Colonic mucosa (tissue), 4 donors: ENCODE measurements at places on chromosomes 4 and X. TPM values are rescaled to one million over a fixed set of nuclear protein-coding genes. Genes with fewer than 3 reads are reported as not detected.

Gene RASSF6
- total RNA-seq = 38.9 TPM

Gene CENPVL2
- not detected for total RNA-seq

Gene CDS1
- total RNA-seq = 44.2 TPM

Gene CT45A6
- not detected for total RNA-seq

Gene TRIM75
- not detected for total RNA-seq

Gene SAGE1
- total RNA-seq = not detected

Gene GAB3
- total RNA-seq = 1.4 TPM

DNA sequence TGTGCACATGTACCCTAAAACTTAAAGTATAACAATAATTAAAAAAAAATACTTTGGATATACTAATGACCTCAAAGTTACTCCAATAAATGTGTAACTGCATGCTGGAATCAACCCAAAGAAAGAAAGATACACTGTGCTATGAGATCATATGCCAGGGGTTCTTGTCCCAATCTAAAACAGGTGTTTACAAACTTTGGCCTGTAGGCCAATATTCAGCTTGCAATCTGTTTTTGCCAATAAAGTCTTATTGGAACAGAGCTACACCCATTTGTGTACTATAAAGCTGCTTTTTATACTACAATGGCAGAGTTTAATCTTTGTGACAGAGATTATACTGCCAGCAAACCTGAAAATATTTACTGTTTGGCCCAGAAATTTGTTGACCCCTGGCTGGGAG, 138.8 kb upstream of the AFF2 start:
- H3K27ac ChIP-seq = no peak overlapping the region
- H3K27me3 ChIP-seq = no peaks in the 10 kb centered on the region
- DNase-seq = no peak
- no peaks in the 10 kb centered on the region for H3K36me3 ChIP-seq
- H3K4me1 ChIP-seq = no peaks in the 10 kb centered on the region
- H3K4me3 ChIP-seq = no peak overlapping the region

- no peaks in the 10 kb centered on the region for H3K4me1 ChIP-seq
- H3K27me3 ChIP-seq = no peaks in the 10 kb centered on the region
- H3K36me3 ChIP-seq = no peaks in the 10 kb centered on the region
- H3K4me3 ChIP-seq = no peak overlapping the region
- H3K27ac ChIP-seq = no peak overlapping the region
- DNase-seq = no peak
Observed at GRCh38 chrX:101787934-101788333, 128.3 kb upstream of the ARMCX2 start.

GRCh38 chr4:118759481-118759880, 74.3 kb downstream of the METTL14 start:
- no peak for DNase-seq
- H3K4me1 ChIP-seq = no peaks in the 10 kb centered on the region
- H3K27ac ChIP-seq = no peak overlapping the region
- no peaks in the 10 kb centered on the region for H3K27me3 ChIP-seq

DNA sequence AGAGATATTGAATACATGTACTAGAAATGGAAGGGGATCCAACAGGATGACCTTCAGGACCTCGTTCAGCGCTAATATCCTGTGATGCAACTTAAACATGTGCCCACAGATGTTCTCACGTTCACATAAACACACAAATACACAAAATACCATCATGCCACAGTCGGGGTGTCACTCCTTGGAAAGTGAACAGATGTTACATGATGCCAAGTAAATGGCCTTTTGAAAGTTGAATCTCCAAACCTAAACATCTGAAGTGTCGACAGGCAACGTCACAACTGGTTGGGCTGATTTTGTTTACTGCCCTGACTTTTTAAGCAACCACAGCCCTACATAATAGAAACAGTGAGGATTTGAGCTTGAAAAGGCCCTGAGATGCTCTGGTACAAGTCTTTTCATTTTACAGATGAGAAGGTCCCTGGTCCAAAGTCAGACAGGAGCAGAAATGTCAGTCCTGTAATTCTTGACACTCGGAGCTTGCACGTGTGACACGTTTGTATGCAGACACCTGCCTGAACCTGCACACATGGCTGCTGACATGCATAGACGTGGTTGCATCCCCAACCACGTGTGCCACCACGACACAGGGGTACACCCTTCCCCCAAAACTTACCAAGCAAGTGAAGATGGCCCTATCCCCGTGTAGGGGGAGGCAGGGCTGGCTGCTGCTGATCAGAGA, 23.5 kb upstream of the BCORL1 start:
- no peaks in the 10 kb centered on the region for H3K4me1 ChIP-seq
- no peaks in the 10 kb centered on the region for H3K36me3 ChIP-seq
- no peak overlapping the region for H3K27ac ChIP-seq
- no peak overlapping the region for H3K4me3 ChIP-seq

- peak overlapping the region; percentile 63 for H3K27ac ChIP-seq
- no peak overlapping the region for H3K4me3 ChIP-seq
- H3K27me3 ChIP-seq = no peaks in the 10 kb centered on the region
- H3K36me3 ChIP-seq = no peaks in the 10 kb centered on the region
Observed at GRCh38 chr4:81314196-81314896, 99.3 kb upstream of the PRKG2 start.

DNA sequence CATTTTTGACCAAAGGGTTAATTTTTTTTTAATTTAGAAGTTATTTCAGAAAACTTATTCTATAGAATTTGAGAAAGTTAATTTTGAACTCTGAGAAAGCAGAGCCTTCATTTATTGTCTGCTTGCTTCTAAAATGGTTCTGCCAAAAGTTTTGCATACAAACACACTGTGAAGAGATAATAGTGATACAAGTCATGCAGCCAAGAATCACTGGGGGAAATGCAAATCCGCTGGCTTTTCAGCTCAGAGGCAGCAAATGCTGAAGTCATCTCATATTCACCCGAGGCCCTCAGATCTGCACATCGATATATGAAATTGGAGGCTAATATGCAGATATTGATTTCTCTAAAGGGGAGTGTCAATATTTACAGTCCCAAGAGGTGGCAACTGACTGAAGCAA, 186.2 kb downstream of the KIT start:
- H3K4me1 ChIP-seq = no peaks in the 10 kb centered on the region
- H3K4me3 ChIP-seq = no peak overlapping the region
- no peaks in the 10 kb centered on the region for H3K36me3 ChIP-seq
- no peaks in the 10 kb centered on the region for H3K27me3 ChIP-seq

DNA sequence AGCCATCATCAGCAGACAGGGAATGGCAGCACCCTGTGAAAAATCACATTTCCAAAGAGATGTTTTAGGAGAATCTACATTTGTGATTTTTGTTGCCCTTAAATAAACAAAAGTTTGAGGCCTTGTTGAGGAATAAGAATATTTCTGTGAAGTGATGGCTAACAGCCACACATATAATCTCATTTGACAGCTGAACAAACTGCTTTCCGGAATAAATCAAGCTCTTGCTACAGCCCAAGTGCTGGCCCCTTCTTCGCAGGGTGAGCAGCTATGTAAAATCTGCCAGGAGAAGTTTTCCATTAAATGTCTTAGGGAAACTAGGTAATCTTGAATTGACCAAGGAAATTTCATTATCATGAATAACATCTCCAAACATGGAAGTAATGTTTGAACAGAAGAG, 106.4 kb upstream of the GPM6B start:
- H3K4me3 ChIP-seq = no peak overlapping the region
- no peaks in the 10 kb centered on the region for H3K36me3 ChIP-seq
- H3K27ac ChIP-seq = no peak overlapping the region
- H3K27me3 ChIP-seq = no peaks in the 10 kb centered on the region

DNA sequence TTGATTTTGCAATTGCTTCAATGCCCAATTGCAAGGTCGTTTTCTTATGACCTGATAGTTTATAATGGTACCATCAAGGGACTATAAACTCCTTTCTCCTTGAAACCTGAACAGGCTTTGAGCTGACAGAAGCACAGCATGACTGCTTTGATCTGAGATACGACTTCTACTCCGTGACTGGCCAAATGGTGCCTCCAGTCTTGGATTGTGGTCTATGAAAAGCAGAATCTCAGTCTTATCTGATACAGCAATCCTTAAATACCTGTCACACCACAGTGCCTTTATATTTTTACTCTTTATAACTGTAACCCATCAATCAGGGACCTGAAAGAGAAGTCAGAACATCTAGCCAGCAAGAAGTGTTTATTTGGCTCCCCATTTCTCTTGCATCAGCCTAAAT, 93.1 kb downstream of the DOCK11 start:
- H3K36me3 ChIP-seq = no peaks in the 10 kb centered on the region
- H3K27me3 ChIP-seq = no peaks in the 10 kb centered on the region
- DNase-seq = no peak
- no peak overlapping the region for H3K27ac ChIP-seq

- H3K4me1 ChIP-seq = no peaks in the 10 kb centered on the region
- no peak for DNase-seq
- H3K4me3 ChIP-seq = no peak overlapping the region
- no peak overlapping the region for H3K27ac ChIP-seq
- H3K36me3 ChIP-seq = no peaks in the 10 kb centered on the region
- no peaks in the 10 kb centered on the region for H3K27me3 ChIP-seq
Observed at GRCh38 chr4:173821876-173822275, 291.8 kb upstream of the HAND2 start.

DNA sequence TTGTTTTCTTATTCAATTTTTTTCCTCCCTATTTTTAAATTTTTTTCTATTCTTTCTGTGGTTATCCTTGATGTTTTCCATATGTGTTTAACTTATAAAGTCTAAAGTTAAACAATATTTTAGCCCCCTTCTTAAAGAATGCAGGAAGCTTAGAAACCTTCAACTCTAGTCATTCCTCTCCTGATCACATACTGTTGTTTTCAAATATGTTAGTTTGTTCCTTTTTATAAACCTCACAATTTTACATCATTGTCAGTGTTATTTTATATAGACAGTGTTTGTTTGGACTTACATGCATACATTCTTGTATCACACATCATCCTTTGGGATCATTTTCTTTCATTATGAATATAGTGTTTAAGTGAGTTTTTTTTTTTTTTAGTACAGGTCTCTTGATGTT, 31.6 kb downstream of the KANTR start:
- H3K4me1 ChIP-seq = no peaks in the 10 kb centered on the region
- no peaks in the 10 kb centered on the region for H3K27me3 ChIP-seq

GRCh38 chrX:120367402-120368109, 5.7 kb downstream of the ATP1B4 start:
- no peak overlapping the region for H3K27ac ChIP-seq
- H3K4me3 ChIP-seq = no peak overlapping the region
- DNase-seq = no peak
- H3K36me3 ChIP-seq = no peaks in the 10 kb centered on the region

DNA sequence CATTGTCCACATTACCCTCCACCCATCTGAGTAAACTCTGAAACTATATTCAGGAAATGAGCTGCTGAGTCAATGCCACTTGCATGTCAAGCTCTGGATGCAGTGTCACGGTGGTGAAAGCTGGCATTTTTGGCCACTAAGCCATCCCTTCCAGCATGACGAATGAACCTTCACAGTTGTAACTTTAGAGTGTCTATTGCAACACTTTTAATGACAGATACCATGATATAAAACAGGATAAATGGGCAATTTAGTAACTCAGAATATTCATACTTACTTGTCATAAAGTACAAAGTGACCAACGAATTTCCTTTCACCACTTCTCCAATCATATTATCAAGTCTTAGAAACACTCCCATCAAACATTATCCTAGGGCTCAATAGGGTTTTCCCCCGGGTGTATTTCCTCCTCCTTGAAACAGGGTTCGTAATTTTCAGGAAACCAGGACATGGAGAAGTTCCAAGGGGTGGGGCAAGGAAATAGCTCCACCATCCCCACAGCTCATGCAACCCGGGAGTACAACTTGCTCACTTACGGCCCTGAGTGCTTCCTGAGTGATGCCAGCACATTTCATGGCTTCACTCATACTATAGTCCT, 73.1 kb downstream of the MTHFD2L start:
- H3K4me3 ChIP-seq = no peak overlapping the region
- no peaks in the 10 kb centered on the region for H3K27me3 ChIP-seq
- peak overlapping the region; percentile 42 for H3K27ac ChIP-seq
- no peaks in the 10 kb centered on the region for H3K36me3 ChIP-seq
- peak; percentile 84 for DNase-seq

DNA sequence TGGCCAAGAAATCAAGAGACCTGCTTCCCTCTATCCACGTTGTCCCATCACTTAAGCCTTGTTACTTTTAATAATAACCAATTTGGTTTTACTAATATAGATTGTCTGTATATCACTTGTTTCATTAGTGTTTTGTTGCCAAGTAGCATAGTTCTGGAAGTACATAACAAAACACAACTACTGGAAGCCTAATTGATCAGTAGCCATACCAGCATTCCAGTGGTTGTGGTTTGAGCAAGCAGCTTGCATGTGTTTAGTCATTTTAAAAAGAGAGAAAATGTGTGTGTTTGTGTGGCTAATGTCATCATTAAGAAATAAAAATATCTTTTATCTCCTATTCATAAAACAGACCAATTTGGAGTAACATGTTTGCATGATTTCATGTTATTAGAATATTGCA, 70.8 kb downstream of the PTPN13 start:
- H3K27me3 ChIP-seq = no peaks in the 10 kb centered on the region
- no peak overlapping the region for H3K27ac ChIP-seq
- no peak overlapping the region for H3K4me3 ChIP-seq
- no peaks in the 10 kb centered on the region for H3K36me3 ChIP-seq

DNA sequence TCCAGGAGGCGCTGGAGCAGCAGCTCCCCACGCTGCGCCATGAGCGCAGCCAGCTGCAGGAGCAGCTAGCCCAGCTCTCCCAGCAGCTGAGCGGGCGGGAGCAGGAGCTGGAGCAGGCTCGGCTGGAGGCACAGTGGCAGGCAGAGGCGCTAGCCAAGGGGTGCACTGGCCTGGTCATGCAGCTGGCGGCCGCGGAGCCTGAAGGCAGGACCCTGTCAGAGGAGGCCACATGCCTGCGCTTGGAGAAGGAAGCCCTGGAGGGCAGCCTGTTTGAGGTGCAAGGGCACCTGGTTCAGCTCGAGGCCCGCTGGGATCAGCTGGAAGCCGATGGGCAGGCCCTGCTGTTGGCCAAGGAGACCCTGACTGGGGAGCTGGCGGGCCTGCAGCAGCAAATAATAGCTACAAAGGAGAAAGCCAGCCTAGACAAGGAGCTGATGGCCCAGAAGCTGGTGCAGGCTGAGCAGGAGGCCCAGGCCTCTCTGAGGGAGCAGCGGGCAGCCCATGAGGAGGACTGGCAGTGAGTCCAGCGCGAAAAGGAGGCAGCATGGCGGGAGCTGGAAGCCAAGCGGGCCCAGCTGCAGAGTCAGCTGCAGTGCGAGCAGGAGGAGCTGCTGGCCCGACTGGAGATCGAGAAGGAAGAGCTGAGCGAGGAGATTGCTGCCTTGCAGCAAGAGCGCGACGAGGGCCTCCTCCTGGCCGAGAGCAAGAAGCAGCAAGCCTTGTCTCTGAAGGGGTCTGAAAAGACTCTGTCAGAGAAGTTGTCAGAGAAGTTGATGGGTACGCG, 13.6 kb downstream of the SMIM10L2A start:
- H3K36me3 ChIP-seq = no peaks in the 10 kb centered on the region
- no peaks in the 10 kb centered on the region for H3K27me3 ChIP-seq
- no peak for DNase-seq
- no peak overlapping the region for H3K4me3 ChIP-seq

- no peaks in the 10 kb centered on the region for H3K36me3 ChIP-seq
- no peak for DNase-seq
- no peaks in the 10 kb centered on the region for H3K4me1 ChIP-seq
- no peak overlapping the region for H3K4me3 ChIP-seq
Observed at GRCh38 chr4:181962321-181962720, 280.9 kb upstream of the TENM3 start.

GRCh38 chr4:124118061-124118460, 594.5 kb downstream of the ANKRD50 start:
- H3K4me1 ChIP-seq = no peaks in the 10 kb centered on the region
- no peak overlapping the region for H3K27ac ChIP-seq
- DNase-seq = no peak
- no peak overlapping the region for H3K4me3 ChIP-seq
- no peaks in the 10 kb centered on the region for H3K36me3 ChIP-seq
